ENCODE measurements at places on chromosomes 4 and X.

DNA sequence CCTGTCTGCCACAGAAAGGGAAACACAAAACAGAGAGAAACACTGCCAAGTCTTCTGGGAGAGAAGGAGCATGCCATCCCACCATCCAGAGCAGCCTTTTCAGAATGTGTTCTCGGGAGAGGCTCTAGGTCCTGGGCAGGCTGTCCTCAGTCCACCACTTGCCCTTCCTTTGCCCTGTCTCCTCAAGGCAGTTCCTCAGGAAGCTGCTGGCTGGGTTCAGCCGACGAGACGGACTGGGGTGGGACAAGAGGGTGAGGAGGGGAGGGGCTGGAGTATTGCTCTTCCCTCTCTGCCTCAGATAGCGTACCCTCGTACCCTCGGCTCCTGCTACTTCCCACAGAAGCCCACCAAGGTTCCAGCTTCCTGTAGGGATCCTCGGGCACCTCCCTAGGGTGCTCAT is 26.6 kb upstream of the LGI2 start:
- DNase-seq, result no peak

DNA sequence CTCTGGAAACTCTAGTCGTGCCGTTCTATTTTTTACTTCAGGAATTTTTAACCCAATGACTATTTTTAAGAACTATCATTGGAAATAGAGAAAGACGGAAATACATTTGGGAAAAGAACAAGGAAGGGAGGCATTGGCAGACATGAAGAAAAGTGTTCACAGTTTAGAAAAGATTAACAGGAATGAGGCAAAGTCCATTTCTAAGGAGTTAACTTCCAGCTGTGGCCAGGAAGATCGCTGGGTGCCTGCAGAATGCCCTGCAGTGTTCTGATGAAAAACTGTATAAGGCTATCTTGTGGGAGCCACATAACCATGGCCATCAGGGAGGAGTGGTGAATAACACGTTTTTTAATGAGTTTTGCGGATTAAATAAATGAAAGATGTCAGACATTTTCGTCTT is 150.6 kb upstream of the VCX3A start:
- DNase-seq, result no peak

- DNase-seq, result peak; percentile 18
Observed at GRCh38 chrX:66602381-66602938, 36.4 kb downstream of the EDA2R start.

GRCh38 chr4:123546573-123547060 is 150.0 kb downstream of the SPRY1 start:
- DNase-seq, result no peak

GRCh38 chrX:19094654-19095053 is 27.6 kb downstream of the ADGRG2 start:
- DNase-seq, result no peak

All from substantia nigra (tissue), 51 donors.